ENCODE measurements at places on chromosomes 11 and 22.

- DNase-seq: no peak
Observed at GRCh38 chr11:8989453-8989852, 14.3 kb downstream of the NRIP3 start.

GRCh38 chr11:57499413-57499982, 16.0 kb downstream of the SLC43A1 start:
- DNase-seq: no peak

DNA sequence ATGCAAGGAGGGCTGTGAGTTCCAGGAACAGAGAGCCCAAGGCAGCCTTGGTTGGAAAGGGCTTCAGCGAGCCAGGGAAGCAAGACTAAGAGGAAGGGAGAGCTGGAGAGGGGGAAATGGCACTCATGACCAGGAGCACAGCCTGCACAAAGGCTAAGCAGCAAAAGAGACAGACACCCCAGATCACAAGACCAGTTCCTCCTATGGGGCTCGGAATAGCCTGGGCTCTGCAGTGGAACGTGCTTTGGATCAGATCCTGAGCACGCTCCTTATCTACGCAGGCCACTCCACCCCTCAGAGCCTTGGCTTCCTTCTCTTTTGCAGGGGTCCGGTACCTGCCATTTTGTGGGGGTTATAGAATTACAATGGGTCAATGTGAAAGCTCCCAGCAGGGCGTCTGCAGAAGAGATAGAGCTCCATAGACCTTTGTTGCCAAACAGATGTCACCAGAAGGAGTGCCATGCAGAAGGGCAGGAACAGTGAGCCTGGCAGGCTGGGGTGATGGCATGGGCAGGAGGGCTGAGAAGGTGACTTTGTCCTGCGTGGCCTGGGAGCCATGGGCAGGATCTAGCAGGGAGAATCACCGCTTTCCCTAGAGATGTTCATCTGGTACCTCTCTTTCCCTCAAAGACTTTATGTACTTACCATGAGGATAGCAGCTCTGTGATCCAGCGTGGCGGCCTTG, 33.8 kb downstream of the ZC3H7B start:
- DNase-seq: no peak

DNA sequence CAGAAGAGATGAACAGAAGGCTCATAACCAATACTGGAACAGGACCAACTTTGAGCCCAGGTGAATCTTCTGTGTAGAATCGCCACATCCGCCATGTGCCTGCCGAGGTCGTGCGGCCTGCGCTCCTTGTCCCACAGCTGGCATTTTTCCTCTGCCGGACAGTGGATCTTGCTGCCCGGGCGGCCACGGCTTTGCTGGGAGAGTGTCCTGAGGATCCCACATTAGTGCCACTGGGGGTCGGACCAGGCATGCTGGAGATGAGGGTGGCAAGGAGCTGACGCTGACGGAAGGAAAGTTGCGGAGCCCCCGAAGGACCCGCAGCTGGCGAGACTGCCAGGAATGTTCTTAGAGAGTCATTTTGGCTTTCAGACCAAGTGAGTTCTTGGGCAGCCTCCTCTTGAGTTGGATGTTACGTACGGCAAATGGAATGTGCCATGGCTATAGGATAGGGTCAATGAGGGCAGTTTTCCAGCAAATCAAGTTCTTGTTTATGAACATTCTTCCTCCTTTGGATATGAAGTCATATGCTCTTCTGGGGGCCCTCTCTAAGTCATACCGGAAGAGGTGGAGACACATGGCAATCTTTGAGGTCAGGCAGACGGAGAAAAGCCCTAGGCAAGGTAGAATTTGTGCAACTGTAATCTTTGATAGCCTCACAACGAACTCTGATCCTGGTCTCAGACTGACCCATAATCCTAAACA, 57.4 kb upstream of the NUP160 start:
- DNase-seq: no peak

DNA sequence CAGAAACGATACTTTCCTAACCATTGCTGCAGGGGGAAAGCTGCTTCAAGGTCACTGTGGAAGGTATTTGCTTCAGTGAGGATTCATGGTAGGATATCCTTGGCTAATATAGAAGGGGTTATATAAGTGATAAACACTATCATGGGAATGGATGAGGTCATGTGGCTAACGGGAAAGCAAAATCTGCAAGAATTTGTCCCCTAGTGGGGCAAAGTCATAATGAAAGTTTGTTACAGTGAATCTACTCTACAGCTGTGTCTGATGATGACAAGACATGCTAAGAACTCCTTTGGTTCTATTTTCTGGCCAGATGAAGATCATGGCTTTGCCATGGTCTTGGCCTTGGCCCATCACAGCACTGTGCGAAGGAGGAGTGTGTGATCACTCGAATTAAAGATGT, 13.8 kb downstream of the MMP20 start:
- no peak for DNase-seq

- no peak for DNase-seq
Observed at GRCh38 chr11:16310943-16311342, 45.4 kb downstream of the SOX6 start.

- no peak for DNase-seq
Observed at GRCh38 chr11:103953797-103954486, 82.5 kb upstream of the DDI1 start.
